ENCODE measurements at places on chromosomes 13 and 19.

DNA sequence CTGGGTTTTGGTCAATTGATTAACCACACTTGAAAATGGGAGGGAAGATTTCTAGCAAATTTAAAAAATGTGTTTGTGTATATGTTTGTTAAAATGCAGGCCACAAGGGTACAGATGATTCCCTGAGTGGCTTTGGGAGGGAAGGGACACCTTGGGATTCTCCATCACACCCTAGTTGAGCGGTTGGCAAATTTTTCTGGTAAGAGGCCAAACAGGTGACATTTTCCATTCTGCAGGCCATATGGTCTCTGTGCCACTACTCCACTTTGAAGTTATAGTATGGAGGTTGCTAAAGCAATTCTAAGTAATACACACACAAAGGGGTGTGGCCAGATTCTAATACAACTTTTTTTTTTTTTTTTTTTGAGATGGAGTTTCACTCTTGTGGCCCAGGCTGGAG, 12.9 kb upstream of the MED26 start:
- DNase-seq = no peak

DNA sequence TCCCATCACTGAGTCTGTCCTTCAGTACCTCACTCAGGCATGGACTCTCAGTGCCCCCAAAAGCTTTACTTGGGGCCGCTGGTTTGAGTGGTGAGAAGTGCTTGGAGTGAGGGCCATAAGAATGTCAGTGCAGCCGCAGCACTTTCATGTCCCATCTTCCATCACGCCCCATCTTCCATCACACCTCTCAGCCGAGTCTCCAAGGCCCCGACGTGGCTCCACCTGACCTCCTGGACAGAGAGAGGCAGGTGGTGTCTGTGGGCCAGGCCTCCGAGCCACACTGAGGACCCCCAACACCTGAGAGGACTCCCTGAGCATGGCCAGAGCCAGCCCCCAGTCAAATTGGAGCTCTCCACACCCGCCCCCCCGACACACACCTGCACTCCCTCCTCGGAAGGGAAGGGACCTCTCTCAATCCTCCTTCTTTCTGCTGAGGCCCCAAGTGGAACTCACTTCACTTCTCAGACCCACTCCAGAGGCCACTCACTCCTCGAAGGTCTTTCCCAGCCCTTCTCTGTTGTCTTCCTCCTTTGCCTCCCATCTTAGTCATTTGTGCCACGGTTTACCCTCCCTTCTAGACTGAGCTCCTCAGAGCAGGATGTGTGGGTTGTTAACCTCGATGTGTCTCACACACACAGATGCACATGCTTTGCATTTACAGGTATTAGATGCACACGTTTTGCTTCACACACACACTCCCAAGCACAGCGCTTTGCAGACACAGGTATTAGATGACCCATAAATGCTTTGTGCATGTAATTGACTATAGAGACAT, 65.7 kb upstream of the ATP12A start:
- no peak for DNase-seq

DNA sequence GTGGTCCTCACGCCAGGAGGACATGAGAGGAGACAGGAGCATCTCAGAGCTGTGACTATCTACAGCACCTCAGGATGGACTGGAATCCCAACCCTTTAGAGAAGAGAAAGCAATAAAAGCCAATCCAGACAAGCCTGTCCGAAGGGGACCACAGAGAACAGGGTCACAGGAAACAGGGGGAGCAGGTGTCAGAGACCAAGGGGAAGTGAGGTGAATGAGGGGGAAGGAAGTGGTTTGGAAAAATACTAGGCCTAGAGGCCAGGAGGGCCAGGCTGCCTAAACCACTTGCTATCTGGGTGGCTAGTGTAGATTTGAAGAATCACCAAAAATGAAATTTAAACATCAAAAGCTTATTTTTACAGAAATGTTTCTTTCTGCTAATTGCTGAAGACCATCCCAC, 16.2 kb downstream of the TMTC4 start:
- DNase-seq = no peak

GRCh38 chr13:29452773-29453616, 142.5 kb downstream of the SLC7A1 start:
- no peak for DNase-seq

- DNase-seq = no peak
Measured at GRCh38 chr19:48496959-48497727, 14.5 kb downstream of the LMTK3 start.

DNA sequence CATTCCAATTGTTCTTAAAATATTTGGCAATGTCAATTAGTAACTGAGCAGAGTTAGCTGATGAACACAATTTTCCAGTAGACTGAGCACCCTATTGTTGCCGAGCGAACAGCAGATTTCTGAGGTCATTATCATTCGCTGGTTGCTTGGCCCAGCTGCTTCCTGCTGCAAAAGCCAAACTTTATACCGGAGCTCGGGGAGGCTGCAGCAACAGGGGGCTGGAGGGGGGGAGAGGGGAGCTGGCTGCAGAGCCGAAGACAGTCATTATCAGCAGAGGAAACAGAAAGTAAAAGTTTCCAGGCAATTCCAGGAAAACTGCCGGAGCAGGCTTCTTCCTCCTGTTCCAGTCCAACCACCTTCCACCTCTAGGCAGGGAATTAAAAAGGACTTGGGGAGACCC, 77.9 kb downstream of the ZNF536 start:
- no peak for DNase-seq

DNA sequence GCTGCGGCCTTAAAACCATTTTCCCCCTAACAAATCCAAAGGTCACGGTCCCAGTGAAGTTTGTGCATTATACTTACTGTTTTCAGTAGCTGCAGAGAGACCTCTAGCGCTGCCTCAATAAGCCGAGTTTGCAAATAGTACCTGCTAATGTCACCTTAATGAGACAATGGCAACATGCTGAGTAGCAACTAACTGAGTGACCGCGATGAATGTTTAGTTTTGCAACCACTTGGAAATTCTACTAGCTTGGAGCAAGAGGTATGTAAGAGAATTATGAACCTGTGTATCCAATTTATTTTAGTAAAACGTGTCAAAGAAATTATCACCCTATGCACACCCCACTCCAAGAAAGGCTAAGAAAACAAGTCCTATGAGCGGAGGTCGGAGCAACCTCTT, 1.2 kb downstream of the KPNA3 start:
- DNase-seq = no peak

GRCh38 chr13:62320129-62321108, 904.8 kb upstream of the PCDH20 start:
- no peak for DNase-seq
